ENCODE measurements at places on chromosomes 11 and 22. TPM values are rescaled to one million over a fixed set of nuclear protein-coding genes. Genes with fewer than 3 reads are reported as not detected.

The CDHR5 gene
- not detected for total RNA-seq

The APOL1 gene
- 14.0 TPM for total RNA-seq

The TOLLIP gene
- 55.4 TPM for total RNA-seq

The MRGPRE gene
- total RNA-seq, result 0.36 TPM

The AAMDC gene
- 20.7 TPM for total RNA-seq

The OR8H1 gene
- total RNA-seq, result not detected

The SHANK2 gene
- under 0.01 TPM for total RNA-seq

The C1QTNF5 gene
- 30.9 TPM for total RNA-seq
